ENCODE measurements at places on chromosomes 3 and 15.

DNA sequence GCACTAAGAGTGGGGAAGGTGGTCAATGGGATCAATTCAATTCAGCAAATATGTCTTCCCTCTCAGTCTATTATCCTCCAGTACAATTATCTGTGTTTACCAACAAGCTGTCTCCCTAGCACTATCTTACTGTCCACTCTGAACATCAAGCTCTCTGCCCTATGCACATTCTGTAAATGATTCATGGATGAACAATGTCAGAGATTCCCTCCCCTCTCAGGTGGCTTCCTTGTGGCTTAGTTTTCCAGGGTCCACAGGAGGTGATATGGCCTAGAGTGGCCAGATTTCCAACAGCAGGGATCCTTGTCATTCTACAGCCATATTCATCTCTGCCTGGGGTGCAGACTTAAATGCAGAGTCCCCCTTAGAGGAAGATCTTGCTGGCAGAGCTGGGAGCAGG lies 225.1 kb downstream of the UACA start:
- no peak for DNase-seq

GRCh38 chr3:189985948-189986347 lies 134.7 kb downstream of the P3H2 start:
- DNase-seq, result no peak

DNA sequence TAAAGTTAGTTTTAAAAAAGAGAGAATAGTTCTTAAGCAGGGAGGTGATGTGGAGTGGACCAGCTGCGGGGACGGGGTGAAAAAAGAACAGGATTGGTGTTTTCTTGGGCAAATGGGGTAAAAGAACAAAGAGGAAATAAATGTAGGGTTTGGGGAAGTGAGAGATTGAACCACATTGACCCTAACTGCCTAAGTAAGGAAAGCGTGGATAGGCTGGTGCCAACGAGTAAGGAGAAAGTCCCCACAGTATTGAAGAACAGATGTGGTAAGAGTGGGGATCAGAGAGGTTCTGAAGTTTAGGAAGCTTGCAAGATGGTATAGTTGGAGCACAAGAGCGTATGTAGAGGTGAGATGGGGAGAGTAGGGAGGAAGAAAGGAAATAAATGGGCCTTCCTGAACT lies 17.0 kb downstream of the IREB2 start:
- no peak for DNase-seq

- DNase-seq, result no peak
Measured at GRCh38 chr3:5071061-5071460, 51.0 kb upstream of the ARL8B start.

DNA sequence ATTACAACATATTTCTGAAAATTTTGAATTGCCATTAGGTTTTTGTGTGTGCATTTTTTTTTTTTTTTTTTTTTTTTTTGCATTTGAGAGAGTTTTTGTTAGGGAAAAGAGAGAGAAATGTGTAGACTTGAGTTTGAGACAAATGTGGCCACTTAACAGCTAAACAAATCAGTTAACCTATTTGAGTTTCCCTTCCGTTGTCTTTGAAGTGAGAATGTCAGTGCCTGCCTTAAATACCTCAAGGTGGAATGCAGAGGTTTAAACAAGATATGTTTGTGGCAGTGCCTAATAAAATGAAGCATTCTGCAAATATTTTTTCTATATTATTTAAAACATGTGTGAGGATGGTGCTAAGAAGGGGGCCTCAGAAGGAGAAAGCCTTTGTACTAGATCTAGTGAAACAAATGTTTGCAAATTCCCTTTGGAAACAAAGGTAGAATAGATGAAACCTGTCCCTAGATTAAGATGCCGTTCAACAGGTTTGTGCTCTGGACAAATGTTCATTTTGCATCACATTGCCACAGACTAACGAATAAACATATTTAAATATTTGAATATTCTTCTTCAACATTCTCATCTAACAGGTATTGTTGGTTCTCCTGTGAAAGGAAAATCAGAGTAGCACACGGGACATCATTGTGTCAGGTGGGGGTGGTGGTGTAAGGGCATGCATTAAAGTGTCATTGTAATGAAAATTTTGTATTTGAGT lies 80.7 kb downstream of the SATB1 start:
- DNase-seq, result no peak

- no peak for DNase-seq
Measured at GRCh38 chr15:69049976-69050375, 35.5 kb downstream of the NOX5 start.

GRCh38 chr3:28699283-28699682 lies 350.7 kb upstream of the AZI2 start:
- DNase-seq, result no peak

- no peak for DNase-seq
Measured at GRCh38 chr3:4990069-4990468, 10.8 kb downstream of the BHLHE40 start.

GRCh38 chr15:69468241-69469121 lies 15.9 kb downstream of the RPLP1 start:
- peak; percentile 61 for DNase-seq

DNA sequence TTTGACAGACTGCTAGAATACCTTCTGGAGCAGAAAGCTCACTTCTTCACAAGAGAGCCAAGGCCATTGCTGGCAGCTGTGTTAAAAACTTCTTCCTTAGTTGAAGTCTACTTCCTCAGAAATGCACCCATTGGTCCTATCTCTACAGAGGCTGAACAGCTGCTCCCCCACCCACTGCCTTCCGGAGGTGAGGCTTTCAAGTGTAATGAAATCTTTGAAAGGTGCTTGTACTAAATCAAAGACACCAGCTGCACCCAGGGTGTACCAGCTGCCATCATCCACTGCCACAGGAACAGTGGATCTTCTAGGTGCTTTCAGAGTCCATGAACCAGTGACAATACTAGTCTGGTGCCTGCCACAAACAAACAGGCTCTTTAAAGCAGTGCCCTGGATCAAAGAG lies 26.4 kb upstream of the HERC1 start:
- DNase-seq, result peak; percentile 14

- no peak for DNase-seq
Measured at GRCh38 chr3:11624161-11624560, 19.6 kb downstream of the VGLL4 start.

DNA sequence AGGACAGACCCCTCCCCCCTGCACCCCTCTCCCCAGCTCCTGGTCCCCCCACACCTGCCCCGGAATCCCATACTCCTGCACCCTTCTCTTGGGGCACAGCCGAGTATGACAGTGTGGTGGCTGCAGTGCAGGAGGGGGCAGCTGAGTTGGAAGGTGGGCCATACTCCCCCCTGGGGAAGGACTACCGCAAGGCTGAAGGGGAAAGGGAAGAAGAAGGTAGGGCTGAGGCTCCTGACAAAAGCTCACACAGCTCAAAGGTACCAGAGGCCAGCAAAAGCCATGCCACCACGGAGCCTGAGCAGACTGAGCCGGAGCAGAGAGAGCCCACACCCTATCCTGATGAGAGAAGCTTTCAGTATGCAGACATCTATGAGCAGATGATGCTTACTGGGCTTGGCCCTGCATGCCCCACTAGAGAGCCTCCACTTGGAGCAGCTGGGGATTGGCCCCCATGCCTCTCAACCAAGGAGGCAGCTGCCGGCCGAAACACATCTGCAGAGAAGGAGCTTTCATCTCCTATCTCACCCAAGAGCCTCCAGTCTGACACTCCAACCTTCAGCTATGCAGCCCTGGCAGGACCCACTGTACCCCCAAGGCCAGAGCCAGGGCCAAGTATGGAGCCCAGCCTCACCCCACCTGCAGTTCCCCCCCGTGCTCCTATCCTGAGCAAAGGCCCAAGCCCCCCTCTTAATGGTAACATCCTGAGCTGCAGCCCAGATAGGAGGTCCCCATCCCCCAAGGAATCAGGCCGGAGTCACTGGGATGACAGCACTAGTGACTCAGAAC lies 9.8 kb downstream of the MAP1A start:
- no peak for DNase-seq

- DNase-seq, result no peak
Measured at GRCh38 chr3:160986069-160986468, 119.1 kb downstream of the B3GALNT1 start.

DNA sequence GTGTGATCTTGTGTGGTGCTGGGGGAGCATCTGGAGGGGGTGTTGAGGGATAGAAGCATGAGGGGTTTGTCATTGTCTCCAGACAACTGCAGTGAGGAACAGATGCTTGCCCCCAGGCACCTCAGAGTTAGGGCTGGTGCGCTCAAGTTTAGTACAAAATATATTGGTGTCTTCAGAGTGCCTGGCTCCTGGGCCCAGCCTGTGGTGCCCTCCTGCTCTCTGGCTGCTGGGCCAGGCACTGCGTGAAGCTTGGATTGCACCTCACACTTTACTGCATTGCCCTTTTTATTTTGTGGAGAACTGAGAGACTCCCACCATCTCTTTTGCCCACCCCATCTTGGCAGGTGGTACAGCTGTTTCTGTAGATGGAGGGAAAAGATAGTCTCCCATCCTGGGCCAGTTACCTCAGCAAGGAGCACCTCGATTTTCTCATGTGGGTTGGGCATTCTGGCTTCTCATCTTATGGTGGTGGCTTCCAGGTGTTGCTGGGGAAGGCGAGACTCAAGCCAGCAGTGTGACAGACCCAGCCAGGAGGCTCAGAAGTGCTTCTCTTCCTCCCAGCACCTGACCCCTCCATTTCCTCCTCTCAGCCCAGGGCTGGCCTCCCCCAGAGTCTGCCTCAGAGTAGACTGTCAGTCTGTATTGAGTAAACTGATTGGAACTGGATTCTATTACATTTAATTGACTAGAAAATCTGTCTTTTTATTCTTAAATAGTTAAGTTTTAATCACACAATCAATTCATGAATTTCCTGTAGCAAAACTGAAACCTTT lies 140.5 kb downstream of the DNAJB8 start:
- no peak for DNase-seq

GRCh38 chr3:167716920-167717319 lies 17.8 kb downstream of the PDCD10 start:
- no peak for DNase-seq

DNA sequence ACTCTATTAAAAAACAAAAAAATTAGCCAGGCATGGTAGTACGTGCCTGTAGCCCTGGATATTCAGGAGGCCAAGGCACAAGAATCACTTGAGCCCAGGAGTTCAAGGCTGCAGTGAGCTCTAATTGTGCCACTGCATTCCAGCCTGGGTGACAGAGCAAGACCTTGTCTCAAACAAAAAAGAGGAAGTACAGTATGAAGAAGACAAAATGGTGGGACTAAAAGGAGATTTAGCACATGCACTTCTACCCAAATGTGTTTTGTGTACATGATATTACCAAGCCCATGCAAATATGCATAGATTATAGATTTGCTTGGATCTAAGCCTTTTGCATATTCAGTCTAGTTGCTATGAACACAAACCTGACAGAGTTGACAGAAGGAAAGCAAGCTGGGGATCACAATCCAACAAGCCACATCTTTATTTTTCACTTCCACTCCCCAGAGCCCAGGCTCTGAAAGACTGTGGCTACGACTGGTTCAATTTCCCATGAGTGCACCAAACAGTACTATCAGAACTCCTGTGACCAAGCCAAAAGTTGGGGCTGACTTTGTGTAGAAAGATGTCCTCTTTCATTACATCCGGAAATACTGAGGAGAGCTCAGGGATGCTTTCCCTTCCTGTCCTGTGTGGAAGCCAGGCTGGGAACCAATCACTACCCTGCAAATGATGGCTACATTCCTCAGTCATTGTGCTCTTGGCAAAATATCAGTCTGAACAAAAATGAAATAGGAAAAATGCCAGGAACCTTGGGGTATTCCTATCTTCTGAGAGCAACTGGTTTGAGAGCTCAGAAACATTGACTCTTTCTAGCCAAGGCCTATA lies 49.4 kb downstream of the TGM4 start:
- DNase-seq, result no peak

DNA sequence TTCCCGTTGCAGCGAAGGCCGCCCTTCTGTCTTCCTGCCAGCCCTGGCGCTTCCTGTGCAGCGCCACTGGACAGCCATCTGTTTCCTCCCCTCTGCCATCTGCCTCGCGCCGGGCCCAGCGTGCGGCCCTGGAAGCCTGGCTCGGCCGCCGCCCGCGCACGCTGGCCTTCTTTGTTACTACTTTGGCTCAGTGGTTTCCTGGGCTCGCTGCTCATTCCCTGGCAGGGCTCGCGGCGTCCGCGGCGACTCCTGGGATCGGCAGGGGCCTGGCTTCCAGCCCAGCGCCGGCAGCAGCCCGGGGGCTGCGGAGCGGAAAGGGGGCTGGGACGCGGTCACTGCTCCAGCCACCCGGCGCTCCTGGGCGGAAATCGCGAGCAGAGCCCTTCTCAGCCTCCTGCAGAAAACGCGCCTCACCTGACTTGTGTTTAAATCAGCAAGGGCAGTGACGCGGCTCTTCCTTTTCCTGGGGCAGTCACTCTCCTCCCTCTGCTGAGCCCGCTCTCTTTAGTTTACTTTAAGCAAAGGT lies 10.0 kb downstream of the CMTM7 start:
- peak; percentile 74 for DNase-seq

DNA sequence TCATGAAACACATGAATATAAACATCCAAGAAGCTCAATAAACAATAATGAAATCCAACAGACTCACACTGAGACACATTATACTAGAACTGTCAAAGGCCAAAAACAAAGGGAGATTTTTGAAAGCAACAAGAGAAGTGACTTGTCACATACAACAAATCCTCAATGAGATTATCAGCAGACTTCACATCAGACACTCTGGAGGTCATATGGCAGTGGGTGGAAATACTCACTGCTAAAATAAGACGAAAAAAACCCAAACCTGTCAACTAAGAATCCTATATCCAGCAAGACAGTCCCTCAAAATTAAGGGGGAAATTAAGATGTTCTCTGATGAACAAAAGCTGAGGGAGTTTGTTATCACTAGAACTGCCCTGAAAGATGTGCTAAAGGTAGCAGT lies 125.4 kb upstream of the MELTF start:
- no peak for DNase-seq

- no peak for DNase-seq
Measured at GRCh38 chr15:40499931-40500330, 29.1 kb downstream of the CHST14 start.

DNA sequence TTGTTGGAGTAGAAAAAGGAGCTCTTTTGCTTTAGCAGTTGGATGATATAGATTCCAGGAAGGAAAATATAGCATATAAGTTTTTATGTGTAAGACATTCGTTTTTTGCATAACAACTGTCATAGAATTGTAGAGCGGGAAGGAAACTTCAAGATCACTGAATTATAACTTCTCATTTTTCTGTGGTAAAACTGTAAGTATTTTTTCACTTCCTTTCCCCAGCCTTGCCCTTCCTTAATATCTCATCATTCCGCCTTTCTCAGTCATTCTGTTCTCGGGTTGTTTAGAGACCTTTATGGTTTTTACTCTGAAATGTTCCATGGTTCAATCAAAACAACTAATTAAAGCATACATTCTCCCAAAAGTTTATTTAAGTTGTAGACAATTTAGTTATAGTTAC lies 1.1 kb downstream of the EAF2 start:
- no peak for DNase-seq

DNA sequence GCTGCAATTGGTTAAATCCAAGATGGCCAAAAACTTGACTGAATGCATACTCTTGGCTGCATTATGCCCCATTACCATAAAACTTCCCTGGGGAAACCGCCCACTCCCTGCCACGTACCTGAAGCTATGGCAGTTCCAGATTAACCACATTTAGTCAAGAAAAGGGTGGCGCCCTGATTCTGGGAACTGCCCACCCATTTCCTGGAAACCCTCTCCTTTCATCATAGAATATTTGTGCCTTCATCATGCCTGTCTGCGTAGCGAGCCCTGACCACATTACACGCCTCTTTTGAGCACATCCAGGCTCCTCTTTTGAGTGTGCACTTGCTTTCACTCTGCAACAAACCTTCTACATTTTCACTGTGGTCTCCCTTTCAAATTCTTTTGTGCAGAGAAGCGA lies 5.2 kb downstream of the LINS1 start:
- DNase-seq, result peak; percentile 48

GRCh38 chr3:64354956-64355355 lies 129.7 kb upstream of the PRICKLE2 start:
- no peak for DNase-seq

Data from transverse colon (tissue), 4 donors.